Neural progenitor cell (in vitro differentiated cells): ENCODE measurements at places on chromosomes 16 and 17. TPM values are rescaled to one million over a fixed set of nuclear protein-coding genes. Genes with fewer than 3 reads are reported as not detected.

DNA sequence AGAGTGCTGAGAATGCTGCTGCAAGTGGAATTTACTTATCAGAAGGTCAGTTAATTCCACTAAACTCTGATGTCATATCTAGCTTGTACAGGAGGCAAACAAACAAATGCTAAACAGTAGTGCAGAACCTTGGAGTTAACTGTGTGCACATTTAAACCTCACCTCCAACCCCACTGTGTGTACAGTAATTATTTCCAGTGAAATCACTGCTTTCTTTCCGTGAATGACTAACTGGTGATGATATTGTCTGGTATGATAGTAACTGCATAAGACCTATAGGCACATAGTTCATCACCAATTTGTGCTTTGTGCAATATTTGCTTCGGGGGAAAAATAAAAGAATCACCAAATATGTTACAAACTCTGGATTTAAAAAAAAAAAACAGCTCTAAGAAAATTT is 492.5 kb upstream of the HSBP1 start:
- H3K4me3 ChIP-seq = no peak overlapping the region
- H3K4me1 ChIP-seq = no peaks in the 10 kb centered on the region
- no peaks in the 10 kb centered on the region for H3K36me3 ChIP-seq
- no peak overlapping the region for H3K27ac ChIP-seq
- H3K27me3 ChIP-seq = no peaks in the 10 kb centered on the region

ESRP2 gene
- total RNA-seq = 1.5 and 5.4 TPM in 2 replicates

DNA sequence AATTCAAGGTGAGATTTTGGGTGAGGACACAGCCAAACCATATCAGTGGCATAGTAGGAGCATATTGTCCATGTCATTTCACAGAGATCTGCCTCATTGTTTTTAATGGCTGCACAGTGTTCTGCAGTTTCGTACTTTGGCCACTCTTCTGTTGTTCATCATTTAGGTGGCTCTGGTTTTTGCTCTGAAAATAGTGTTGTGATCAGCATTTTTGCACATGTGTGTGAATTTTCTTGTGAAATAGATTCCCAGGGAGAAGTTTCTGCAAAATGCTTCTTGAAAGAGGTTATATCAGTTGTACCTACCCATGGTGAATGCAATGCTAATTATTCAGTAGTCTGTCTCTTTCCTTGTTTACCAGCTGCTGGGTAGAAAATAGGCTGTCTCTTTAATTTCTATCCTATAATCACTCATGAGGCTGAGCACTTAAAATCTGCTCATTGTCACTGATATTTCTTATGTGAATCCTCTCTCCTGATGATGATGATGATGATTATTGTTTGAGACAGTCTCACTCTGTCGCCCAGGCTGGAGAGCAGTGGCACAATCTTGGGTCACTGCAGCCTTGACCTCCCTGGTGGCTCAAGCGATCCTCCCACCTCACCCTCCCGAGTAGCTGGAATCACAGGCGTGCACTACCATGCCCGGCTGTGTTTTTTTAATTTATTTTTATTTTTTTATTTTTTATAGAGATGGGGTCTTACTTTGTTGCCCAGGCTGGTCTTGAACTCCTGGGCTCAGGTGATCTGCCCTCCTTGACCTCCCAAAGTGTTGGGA is 10.5 kb downstream of the LCMT1 start:
- H3K4me3 ChIP-seq = no peak overlapping the region
- H3K4me1 ChIP-seq = no peaks in the 10 kb centered on the region
- H3K36me3 ChIP-seq = no peaks in the 10 kb centered on the region

KCNH6 gene
- 0.03 TPM in 1 of 2 replicates, not detected in the other for total RNA-seq

GRCh38 chr16:73558219-73558618 is 510.3 kb upstream of the ZFHX3 start:
- no peak for DNase-seq
- H3K27ac ChIP-seq = no peak overlapping the region
- H3K36me3 ChIP-seq = no peaks in the 10 kb centered on the region

DNA sequence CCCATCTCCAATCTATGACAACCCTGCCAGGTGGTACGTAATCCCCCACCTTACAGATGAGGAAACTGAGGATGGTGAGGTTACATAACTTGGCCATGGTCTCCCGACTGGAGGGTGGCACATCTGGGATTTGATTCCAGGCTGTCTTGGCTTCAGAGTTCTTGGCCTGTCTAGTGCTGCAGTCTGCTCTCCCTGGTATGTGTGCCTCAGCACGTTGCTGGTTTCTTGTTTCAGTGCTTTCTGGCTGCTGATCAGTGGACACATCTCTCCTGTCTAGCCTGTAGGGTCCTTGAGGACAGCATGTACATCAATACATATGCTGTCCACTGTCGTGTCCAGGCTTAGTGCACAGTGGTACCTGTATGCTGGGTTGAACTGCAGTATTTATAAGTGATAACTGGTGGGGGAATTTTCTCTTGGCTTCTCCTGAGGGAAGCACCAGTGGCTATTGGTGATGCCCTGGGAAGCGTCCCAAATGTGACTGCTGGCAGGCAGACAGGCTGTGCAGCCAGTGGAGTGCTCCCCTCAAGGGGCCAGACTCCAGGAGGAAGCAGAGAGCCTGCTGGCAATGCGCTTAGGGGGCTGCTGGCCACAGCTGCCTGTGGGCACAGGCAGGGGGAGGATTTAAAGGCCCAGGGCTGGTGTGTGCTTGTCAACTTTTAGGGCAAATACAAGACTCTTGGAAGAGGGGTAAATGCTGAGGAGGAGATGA is 14.4 kb downstream of the CTRL start:
- no peak overlapping the region for H3K4me3 ChIP-seq
- H3K36me3 ChIP-seq = no peaks in the 10 kb centered on the region
- DNase-seq = no peak
- no peaks in the 10 kb centered on the region for H3K27me3 ChIP-seq

DNA sequence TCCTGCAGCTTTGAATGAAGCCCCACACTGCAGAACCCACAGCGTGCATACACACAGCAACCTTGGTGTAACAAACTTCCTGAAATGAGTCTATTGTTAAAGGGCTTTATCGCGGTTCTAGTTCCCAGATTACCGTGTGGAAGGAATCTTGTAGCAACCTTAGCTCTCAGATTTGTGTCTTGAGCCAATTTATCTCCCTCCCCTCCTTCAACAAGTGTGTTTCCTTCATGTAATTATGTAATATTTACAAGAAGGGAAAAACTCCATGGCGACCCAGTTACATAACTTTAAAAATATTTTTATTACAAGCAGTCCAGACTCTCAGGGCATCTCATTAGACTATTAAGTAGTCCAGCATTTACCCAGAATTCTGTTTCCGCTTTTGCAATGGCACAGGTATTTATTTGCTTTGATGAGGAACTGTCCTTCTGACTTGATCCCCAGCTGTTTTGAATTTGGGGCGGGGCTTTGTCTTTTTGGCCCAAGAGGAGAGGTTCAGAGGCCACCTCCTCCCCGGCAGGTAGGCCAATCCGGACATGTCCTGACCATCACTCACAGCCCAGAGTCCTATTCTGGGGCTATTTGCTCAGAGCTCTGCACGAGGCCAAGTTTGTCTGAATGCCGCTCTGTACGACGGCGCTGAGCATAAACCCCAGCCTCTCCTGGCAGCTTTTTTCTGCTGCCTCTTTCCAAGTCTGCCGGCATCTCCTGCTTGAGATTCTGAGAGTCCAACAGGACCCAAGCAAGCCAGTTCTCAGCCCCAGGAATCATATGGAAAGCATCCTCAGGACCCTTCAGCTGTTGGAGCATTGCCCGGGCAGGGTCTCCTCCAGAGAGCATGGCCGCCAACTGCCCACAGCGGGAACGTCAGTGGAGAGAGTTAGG is 35.6 kb downstream of the CLEC16A start:
- no peaks in the 10 kb centered on the region for H3K36me3 ChIP-seq
- no peak for DNase-seq
- no peak overlapping the region for H3K27ac ChIP-seq
- H3K4me3 ChIP-seq = no peak overlapping the region
- peaks cover 30% of the 10 kb centered on the region for H3K4me1 ChIP-seq
- H3K27me3 ChIP-seq = no peaks in the 10 kb centered on the region

TBC1D3K gene
- total RNA-seq = not detected in 2 replicates

GRCh38 chr17:31400481-31400950 is 9.0 kb downstream of the RAB11FIP4 start:
- H3K27ac ChIP-seq = no peak overlapping the region
- H3K4me1 ChIP-seq = no peaks in the 10 kb centered on the region
- no peaks in the 10 kb centered on the region for H3K36me3 ChIP-seq
- no peak overlapping the region for H3K4me3 ChIP-seq
- H3K27me3 ChIP-seq = no peaks in the 10 kb centered on the region

DNA sequence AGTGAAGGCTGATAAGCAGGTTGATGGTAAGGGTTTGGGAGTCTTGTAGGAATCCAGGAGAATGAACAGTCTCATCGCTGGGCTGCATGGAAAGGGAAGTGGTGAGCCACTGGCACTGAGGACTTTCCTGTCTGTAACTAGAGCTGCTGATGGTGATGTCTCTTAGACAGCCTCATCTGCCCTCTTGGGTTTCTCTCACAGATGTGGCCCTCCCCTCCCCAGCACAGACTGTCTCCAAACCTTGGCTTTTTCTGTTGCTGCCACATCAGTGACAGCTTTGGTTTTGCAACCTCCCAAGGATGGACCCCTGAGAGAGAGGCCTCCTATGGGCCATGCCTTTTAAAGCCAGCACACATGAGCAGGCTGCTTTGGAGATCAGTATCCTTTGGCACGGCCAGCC is 16.9 kb downstream of the PLCG2 start:
- H3K27me3 ChIP-seq = no peaks in the 10 kb centered on the region
- no peak for DNase-seq

- peaks cover 19% of the 10 kb centered on the region for H3K4me1 ChIP-seq
- no peaks in the 10 kb centered on the region for H3K36me3 ChIP-seq
- no peaks in the 10 kb centered on the region for H3K27me3 ChIP-seq
- DNase-seq = no peak
- H3K27ac ChIP-seq = no peak overlapping the region
These were observed 67.8 kb downstream of the BMERB1 start for GRCh38 chr16:15502041-15502725.

DNA sequence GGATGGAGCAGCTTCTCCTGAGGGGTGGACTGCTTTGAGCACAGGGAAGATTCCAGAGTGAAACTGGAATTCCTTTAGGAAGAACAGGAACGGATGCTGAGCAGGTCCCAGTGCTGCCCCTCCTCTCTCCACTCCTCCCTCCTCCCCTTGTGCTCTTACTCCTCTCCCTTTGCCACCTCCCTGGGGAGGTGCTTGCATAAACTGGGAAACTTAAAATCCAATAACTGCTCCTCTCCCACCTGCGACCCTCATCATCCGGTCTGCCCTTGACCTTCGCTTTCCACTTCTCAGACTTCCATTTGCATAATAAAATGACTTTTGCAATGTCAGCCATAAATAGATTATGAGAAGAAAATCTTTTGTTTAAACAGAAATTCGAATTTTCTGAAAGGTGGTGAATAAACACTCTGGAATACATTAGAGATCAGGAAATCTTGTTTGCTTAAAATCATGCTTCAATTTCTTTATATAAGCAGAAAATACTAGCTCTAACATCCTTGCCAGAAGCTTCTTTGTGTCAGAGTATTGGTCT is 23.7 kb downstream of the HSBP1 start:
- no peak overlapping the region for H3K27ac ChIP-seq
- no peaks in the 10 kb centered on the region for H3K4me1 ChIP-seq
- DNase-seq = no peak

DNA sequence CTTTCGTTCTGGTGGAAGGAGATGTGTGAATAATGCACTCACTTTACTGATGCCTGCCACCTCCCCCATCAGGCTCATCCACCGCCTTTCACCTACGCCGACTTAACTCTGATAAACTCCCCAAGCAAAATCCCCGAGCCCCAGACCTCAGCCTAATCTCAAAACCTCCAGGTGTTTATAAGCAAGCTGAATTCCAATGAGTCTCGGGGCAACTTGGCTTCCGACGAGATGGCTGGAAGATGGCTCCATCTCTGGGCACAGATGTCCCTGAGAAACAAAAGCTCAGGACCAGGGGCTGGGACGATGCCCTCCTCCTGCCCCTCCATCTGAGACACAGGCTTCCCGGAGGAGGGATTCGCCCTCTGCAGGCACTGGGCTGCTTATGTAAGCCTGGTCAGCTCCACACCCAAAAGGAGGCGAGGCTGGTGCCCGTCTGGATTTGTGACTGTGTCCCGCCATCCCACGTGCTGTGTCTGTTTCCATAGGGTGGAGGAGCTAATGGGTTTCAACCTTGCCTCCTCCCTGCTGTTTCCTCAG is 386.4 kb upstream of the TNRC6C start:
- DNase-seq = peak; percentile 45
- no peaks in the 10 kb centered on the region for H3K27me3 ChIP-seq
- peak overlapping the region; percentile 23 for H3K4me3 ChIP-seq
- no peaks in the 10 kb centered on the region for H3K36me3 ChIP-seq

DNA sequence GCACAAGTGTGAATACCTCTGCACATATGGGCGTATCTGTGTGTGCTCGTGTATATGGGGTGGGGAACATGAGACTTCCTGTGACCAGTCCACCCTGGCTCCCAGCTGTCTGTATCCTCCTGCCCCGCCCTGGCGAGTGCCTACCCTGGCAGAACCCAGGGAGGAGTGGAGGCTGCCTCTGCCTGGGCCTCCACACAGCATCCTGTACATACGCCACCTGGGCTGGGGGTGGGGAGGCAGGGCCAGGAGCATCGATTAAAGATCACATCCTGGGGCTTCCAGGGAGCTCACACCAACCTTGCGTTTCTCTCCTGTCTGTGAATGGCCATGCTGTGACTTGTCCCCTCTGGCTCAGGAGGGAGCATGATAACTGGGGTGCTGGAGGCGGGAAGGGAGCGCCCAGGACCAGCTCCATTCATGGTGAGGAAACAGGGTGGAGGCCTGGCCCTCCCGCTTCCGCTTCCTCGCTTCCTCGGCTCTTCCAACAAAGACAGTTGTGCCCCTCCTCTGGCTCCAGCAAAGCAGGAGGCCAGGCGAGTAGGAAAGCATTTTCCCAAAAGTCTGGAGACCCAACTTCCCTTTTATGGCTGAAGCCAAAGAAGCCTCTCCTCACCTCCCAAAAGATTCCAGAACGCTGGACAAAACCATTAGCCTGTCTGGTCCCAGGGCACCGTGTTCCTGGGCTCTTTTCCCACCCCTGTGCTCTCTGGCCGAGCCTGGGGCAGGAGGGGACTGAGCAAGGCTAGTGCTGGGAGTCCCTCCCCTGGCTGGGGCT is 22.9 kb downstream of the ADAM11 start:
- H3K36me3 ChIP-seq = no peaks in the 10 kb centered on the region
- H3K27ac ChIP-seq = peak overlapping the region; percentile 51
- peak overlapping the region; percentile 10 for H3K4me3 ChIP-seq
- H3K4me1 ChIP-seq = peaks cover 17% of the 10 kb centered on the region

CASKIN1 gene
- 1.6 and 9.0 TPM in 2 replicates for total RNA-seq

DNA sequence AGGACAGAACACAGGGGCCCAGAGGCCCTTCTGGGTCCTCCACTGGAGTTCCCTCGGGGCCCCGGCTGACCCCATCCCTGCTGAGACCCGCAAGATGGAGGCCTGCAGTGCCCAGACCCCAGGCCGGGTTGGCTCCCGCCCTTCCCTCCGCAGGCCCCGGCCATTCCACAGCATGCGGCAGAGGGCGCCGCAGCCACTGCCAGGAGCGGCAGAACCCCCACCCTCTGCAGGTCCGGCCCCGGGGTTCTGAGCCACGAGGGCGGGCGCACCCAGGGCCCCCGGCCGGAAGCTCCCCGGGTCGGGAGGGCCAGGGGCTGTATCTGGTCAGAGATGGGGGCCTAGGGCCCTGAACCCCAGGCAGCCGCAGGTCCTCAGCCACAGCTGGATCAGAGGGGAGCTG is 2.4 kb upstream of the PERCC1 start:
- H3K36me3 ChIP-seq = no peaks in the 10 kb centered on the region
- no peaks in the 10 kb centered on the region for H3K27me3 ChIP-seq
- H3K4me3 ChIP-seq = no peak overlapping the region
- H3K4me1 ChIP-seq = peaks cover 6% of the 10 kb centered on the region
- DNase-seq = peak; percentile 70
- no peak overlapping the region for H3K27ac ChIP-seq
